Activated T-helper 1 cell treated with anti-CD3 and anti-CD28 coated beads, Interleukin-12 subunit alpha, Interleukin-12 subunit beta, Interleukin-2, Interleukin-4 antibody, amounts not matched to agents 30 ng/mL and 10 ng/mL and 1 ng/mL, durations not matched to agents 14 hours and 24 hours and 36 hours (primary cell): ENCODE measurements at places on chromosomes 11 and 22. TPM values are rescaled to one million over a fixed set of nuclear protein-coding genes. Genes with fewer than 3 reads are reported as not detected.
A peak's percentile ranks its signal among the peaks of the same experiment; 100 is the strongest.

GRCh38 chr11:41040474-41040873 is 419.0 kb downstream of the LRRC4C start:
- no peaks in the 10 kb centered on the region for H3K36me3 ChIP-seq
- no peak overlapping the region for H3K27ac ChIP-seq
- H3K4me3 ChIP-seq, result no peak overlapping the region
- no peaks in the 10 kb centered on the region for H3K4me1 ChIP-seq

DNA sequence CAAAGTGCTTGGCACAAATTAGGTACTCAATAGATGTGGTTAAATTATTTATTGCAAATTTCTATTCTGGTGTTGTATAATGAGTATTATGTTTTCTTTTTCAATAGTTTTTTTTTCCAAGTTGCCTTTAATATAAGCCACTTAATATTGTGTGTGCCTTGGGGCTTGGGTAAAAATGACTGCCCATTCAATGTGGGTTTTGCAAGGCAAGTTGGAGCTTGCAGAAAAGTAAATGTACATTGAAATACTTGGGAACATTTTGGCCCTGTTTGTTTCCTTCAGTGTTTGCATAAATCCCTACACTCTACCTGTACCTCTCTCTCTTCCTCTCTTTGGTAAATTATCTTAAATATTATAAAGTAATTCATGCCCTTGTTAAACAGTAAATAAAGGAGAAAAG is 2.1 kb upstream of the CCDC81 start:
- no peak overlapping the region for H3K4me3 ChIP-seq
- H3K36me3 ChIP-seq, result no peaks in the 10 kb centered on the region
- H3K27me3 ChIP-seq, result peaks cover 7% of the 10 kb centered on the region
- H3K27ac ChIP-seq, result no peak overlapping the region
- peaks cover 14% of the 10 kb centered on the region for H3K4me1 ChIP-seq

DNA sequence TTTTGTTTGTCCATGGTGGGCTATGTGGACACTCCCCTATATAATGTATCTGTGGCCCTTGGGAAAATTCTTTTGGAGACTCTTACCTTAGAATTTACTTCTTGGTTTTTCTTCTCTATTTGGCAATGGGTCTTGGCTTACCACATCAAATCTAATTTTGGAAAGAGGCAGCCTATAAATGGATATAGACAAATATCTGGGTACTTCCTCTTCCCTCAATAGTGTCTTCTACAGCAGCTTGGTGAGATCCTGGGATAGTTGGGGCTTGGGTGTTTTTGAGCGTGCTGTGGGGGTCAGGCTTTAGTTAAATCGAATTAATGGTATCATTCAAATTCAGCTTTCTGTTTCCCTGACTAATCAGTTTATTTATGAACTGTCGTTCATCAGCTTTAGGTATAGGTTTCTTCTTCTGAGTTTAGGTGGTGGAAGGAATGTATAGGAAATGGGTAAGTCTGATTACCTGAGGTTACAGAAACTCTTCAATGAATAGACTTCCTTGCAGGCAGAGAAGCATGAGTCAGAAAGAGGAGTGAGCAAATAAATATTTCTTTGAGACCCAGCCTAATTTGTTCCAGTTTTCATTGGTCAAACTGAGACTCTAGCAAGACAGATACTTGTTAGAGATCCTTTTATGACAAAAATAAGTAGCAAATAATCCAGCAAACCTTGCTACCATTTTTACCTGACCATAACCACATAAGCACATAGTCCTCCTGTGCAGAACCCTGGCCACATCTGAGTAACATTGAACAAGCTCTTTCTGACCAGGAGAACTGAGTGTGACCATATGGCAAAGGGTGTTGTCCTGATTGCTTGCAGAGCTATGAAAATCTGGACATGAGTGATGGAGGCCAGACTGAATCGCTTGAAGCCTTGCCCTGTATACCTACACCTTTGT is 68.6 kb upstream of the SORL1-AS1 start:
- no peaks in the 10 kb centered on the region for H3K27me3 ChIP-seq
- H3K27ac ChIP-seq, result peak overlapping the region; percentile 0
- H3K36me3 ChIP-seq, result peaks cover 53% of the 10 kb centered on the region
- no peak overlapping the region for H3K4me3 ChIP-seq
- DNase-seq, result no peak

- H3K27me3 ChIP-seq, result no peaks in the 10 kb centered on the region
- no peak for DNase-seq
- H3K36me3 ChIP-seq, result peaks cover 21% of the 10 kb centered on the region
Observed at GRCh38 chr22:50396751-50397370, 53.7 kb downstream of the PPP6R2 start.

DNA sequence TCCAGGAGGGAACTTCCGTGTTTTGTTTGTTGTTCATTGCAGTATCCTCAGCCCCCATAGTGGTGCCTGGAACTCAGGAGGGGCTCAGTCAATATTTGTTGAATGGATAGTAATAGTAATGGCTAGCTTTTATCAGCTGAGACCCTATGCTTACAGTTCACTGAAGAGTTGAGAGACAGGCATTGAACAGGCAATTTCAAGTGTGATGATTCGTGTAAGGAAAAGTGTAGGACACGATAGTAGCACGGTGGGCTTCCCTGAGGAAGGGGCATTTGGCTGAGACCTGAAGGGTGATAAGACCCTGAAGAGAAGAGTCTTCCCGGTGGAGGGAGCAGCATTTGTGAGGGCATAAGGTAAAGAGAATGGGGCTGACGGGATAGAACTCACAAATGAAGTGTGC is 159.3 kb downstream of the COMMD9 start:
- H3K4me3 ChIP-seq, result no peak overlapping the region
- peaks cover 9% of the 10 kb centered on the region for H3K27me3 ChIP-seq
- no peak overlapping the region for H3K27ac ChIP-seq
- no peaks in the 10 kb centered on the region for H3K36me3 ChIP-seq
- no peaks in the 10 kb centered on the region for H3K4me1 ChIP-seq

DNA sequence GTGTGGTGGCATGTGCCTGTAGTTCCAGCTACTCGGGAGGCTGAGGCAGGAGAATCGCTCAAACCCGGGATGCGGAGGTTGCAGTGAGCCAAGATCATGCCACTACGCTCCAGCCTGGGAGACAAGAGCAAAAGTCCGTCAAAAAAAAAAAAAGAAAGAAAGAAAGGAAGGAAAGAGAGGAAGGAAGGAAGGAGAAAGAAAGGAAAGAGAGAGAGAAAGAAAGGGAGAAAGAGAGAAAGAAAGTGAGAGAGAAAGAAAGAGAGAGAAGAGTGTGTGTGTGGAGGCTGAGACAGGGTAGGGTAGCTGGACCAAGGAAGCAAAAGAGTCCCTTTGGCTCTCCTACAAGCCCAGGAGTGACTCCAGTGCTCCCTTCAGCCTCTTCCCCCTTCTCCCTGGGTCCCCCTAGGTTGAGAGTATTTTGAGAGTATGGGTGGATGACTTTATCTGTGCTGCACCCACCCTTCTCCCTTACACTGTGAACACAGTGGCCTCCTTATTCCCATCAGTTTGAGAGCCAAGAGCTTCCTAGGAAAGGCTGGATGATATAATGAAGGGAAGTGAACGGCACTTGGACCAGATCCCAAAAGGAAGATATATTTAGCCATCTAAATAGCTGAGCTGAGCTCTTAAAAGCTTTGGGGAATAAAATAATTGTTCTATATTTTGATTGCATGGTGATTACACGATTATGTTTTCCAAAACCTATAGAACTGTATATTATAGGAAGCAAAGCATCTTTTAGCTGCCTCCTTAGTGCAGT is 9.5 kb upstream of the DENND5A start:
- H3K27me3 ChIP-seq, result peaks cover 16% of the 10 kb centered on the region
- DNase-seq, result no peak
- H3K4me1 ChIP-seq, result peaks cover 12% of the 10 kb centered on the region
- no peak overlapping the region for H3K4me3 ChIP-seq
- H3K27ac ChIP-seq, result no peak overlapping the region

- no peak for DNase-seq
- peaks cover 31% of the 10 kb centered on the region for H3K36me3 ChIP-seq
- no peak overlapping the region for H3K27ac ChIP-seq
- H3K27me3 ChIP-seq, result no peaks in the 10 kb centered on the region
Observed at GRCh38 chr11:107446822-107447431, 10.7 kb downstream of the CWF19L2 start.

GRCh38 chr22:29569011-29569678 is 11.8 kb downstream of the NIPSNAP1 start:
- no peaks in the 10 kb centered on the region for H3K4me1 ChIP-seq
- DNase-seq, result no peak
- no peak overlapping the region for H3K27ac ChIP-seq
- no peaks in the 10 kb centered on the region for H3K27me3 ChIP-seq

- peaks cover 11% of the 10 kb centered on the region for H3K27me3 ChIP-seq
- H3K27ac ChIP-seq, result no peak overlapping the region
- no peak overlapping the region for H3K4me3 ChIP-seq
- no peak for DNase-seq
- no peaks in the 10 kb centered on the region for H3K4me1 ChIP-seq
- no peaks in the 10 kb centered on the region for H3K36me3 ChIP-seq
Observed at GRCh38 chr11:131246156-131246555, 124.3 kb upstream of the NTM start.

DNA sequence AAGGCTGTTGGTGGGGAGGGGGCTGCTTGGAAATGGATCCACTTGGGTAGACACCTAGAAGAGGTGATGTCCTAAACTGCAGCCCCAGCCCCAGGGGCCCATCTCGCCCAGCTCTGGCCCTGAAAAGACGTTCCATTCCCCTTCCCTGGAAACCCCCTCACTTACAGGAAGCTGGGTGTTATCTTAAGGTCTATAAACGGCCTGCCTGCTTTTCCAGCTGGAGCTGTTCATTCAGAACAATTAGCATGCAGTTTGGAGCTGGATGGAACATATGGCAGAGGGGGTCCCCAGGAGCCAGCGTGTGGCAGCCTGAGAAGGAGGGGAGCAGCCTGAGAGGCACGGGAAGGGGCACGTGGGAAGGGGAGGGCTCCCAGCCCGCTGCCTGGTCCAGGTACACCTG is 139.6 kb downstream of the PKNOX2 start:
- no peak for DNase-seq
- H3K27ac ChIP-seq, result no peak overlapping the region
- H3K4me3 ChIP-seq, result no peak overlapping the region
- H3K4me1 ChIP-seq, result no peaks in the 10 kb centered on the region
- no peaks in the 10 kb centered on the region for H3K27me3 ChIP-seq

DNA sequence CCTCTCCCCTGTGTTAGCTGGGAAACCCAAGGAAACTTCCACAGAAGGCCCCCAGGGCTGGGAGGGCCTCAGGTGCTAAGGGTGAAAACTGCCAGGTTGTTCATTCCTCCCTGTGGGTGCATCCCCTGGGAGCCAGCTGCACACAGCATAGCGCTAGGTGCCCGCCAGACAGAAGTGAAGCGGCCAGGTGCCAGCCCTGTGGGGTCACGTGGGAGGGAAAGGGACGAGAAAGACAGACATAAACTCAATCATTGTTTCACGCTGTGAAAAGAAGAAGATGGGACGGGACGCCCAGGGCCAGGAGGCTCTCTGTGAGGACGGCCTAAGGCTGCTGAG is 31.6 kb upstream of the HMOX1 start:
- peaks cover 27% of the 10 kb centered on the region for H3K4me1 ChIP-seq
- H3K27ac ChIP-seq, result no peak overlapping the region
- H3K27me3 ChIP-seq, result peaks cover 3% of the 10 kb centered on the region
- no peak for DNase-seq
- no peak overlapping the region for H3K4me3 ChIP-seq

DNA sequence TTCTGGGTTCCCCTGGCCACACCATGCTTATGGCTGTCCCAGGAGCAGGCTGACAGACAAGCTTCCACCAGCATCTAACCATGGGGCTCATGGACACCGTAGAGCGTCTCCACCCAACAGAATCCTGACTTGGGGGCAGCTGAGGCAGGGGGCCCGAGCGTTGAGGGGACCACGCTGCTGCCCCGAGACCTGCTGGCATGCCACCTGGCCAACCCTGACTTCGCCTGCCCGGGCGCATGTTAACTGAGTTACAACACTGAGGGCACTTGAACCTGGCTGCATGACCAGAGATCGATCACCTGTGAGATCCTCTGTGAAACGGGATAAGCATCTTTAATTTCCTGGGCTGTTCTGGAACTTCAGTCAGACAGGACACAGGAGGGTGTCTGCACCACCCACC is 13.7 kb downstream of the PPM1F start:
- H3K4me3 ChIP-seq, result peak overlapping the region; percentile 75
- H3K36me3 ChIP-seq, result peaks cover 10% of the 10 kb centered on the region
- peaks cover 1% of the 10 kb centered on the region for H3K27me3 ChIP-seq
- DNase-seq, result no peak
- H3K4me1 ChIP-seq, result peaks cover 44% of the 10 kb centered on the region

DNA sequence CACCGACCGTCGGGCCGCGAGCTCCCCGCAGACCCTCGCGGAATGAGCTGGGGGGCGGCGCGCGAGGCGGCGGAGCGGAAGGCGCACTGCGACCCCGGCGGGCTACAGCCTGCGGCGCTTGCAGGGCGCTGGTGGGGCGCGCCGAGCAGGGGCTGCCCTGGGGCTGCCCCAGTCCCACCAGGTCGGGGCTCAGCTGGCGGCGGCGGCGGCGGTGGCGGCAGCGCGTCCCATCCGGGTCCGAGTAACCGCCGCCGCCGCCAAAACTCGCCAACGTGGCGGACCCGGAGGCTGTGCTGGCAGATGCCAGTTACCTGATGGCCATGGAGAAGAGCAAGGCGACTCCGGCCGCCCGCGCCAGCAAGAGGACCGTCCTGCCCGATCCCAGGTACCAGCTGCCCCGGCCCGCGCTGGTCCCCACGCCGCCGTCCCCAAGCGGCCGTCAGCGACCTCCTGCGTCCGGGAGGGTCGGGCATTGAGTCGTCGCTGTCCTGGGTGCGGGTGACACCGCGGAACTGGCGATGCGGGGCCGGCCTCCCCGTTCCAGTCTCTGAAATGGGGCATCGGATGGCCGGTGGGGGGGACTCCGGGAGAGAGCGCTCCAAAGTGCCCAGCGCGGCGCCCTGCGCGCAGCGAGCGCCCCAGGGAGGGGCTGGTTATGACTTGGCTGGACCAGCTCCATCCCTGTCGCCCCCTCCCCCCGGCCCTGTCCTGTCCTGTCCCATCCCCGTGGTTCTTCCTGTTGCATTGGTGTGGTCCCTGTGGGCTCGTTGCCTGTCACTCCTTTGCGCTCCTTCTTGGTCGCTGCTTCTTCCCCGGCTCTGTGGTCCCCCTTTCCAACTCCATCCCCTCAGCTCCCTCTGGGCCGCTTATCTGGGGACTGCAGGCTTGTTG is 63.5 kb downstream of the CRYBB2 start:
- no peaks in the 10 kb centered on the region for H3K36me3 ChIP-seq
- H3K27ac ChIP-seq, result no peak overlapping the region
- peaks cover 54% of the 10 kb centered on the region for H3K27me3 ChIP-seq
- no peak overlapping the region for H3K4me3 ChIP-seq

- H3K4me3 ChIP-seq, result no peak overlapping the region
- H3K27me3 ChIP-seq, result peaks cover 15% of the 10 kb centered on the region
- DNase-seq, result no peak
Observed at GRCh38 chr11:17743026-17743807, 8.6 kb downstream of the KCNC1 start.

Gene RIMBP3B
- total RNA-seq, result 0.16 TPM in 1 of 2 replicates, not detected in the other

Gene DBX1
- not detected in 2 replicates for total RNA-seq
